ENCODE measurements at places on chromosomes 2 and 18.

- DNase-seq, result no peak
These were observed 51.1 kb upstream of the LGALSL start for GRCh38 chr2:64402876-64403275.

DNA sequence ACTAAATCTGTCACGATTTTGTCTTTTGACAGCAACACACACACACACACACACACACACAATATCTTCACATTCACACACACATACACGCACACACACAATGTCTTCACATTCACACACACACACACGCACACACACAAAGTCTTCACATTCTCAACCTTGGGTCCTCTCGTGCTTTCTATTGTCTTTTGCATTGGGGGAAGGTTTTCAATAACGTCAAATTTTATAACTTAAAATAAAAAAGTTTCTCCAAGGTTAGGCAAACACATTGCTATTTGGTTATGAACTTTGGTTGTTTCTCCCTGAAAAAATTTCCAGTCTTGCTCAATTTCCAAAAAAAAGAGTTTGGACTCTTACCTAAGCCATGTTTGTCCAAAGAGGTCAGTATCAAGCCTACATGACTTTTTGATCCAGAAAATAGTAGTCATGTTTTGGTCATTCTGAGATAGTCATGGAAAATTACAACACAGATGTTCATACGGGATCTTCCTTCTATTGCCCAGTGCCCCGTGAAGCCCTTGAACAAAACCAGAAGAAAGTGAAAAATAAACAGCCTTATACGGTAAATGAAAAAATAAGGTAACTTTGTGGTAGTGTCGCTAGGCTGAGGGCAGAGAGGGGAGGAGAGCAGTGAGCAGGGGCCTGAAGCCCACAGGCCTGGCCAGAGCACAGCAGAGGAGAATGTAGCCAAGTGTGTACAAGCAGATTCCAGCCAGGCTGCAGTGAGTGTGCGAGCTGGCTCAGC is 542.8 kb upstream of the ID2 start:
- DNase-seq, result no peak

GRCh38 chr2:217631115-217631514 is 371.7 kb downstream of the TNS1 start:
- DNase-seq, result no peak

- no peak for DNase-seq
These were observed 37.3 kb downstream of the PTCD3 start for GRCh38 chr2:86143307-86143706.

DNA sequence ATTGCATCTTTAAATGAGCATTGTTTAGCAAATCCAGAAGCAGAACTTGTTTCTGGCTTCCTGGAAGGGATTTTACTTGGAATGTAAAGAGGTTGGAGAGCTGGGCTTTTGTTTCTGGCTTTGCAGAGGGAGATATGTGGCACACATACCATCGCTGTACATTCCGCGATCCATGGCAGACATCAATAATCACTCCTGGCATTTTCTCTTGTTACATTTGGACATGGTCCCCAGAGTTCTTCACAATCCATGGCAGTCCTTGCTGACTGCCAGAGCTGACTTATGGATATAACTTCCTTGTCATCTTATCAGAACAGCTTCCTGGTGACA is 445.6 kb upstream of the SPRED2 start:
- no peak for DNase-seq

DNA sequence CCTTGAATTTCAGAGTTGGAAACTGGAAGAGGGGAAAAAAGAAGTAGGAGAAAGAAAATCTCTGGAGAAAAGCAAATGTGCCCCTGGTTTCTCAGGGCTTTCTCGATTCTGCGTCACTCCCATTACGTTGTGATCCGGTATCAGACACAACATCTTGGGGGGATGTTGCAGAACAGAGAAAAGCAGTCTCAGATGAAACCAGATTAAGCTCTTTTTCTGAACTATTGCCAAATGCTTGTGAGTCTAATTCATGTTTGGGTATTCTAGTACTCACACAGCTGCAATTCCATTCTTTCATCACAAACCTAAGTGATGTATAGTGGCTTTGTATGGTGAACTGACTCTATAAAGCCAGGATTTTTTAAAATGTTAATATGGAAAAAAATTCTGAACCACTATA is 233.2 kb downstream of the TCF4 start:
- no peak for DNase-seq

DNA sequence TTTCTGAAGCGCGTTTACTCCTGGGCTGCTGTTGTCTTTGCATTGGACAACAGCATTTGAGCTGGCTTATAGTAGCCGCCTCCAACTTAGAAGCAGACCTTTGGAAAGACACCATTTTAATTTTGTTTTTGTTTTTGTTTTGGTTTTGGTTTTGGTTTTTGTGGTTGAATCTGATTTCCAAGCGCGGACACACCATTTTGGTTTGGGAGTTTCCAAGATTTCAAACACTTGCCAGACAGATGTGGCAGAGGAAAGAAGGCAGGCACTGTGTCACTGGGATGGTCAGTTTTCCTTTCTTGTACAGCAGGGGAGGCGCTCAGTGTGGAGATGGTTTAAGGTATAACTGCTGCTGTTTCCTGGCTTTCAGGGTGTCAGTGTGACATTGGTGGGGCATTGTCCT is 126.8 kb downstream of the LAMA3 start:
- no peak for DNase-seq

DNA sequence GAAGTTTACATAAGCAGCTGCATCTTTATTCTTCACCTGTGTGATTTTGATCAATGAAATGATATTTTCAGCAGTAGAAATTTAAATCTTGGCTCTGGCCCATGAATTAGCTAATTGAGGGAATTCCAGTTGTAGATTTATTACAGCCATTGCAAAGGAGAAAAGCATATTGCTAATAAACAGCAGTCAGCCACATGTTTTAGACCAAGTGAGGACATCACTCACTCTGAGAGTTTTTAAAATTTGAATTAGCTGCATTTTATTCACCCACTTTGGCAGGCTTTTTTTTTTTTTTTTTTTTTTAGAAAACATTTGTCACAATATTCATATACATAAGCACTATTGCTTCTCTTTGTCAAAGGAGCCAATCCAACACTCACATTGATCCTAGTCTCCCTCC is 479.4 kb upstream of the VRK2 start:
- DNase-seq, result no peak

DNA sequence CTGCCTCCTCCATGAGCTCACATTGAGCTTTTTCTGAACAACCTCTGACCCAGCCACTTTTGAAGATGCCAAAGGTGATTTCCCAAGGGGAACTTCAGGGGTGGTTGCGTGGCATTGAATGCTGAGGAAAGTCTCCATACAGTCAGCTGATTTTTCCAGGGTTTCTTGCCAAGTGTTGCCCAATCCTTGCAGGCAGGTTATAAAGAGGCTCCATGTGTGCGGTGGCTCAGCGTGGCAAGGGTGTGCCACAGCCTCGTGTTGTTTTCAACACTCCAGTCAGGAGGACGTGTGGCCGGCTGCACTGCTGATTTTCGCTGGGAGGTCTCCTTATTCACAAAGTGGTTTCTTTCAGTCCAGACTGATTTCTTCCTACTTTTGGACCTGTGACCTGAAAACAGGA is 81.4 kb upstream of the GATA6 start:
- no peak for DNase-seq

- no peak for DNase-seq
These were observed 154.4 kb upstream of the ACAA2 start for GRCh38 chr18:49967636-49968313.

- DNase-seq, result no peak
These were observed 15.0 kb upstream of the CYS1 start for GRCh38 chr2:10095175-10095574.

DNA sequence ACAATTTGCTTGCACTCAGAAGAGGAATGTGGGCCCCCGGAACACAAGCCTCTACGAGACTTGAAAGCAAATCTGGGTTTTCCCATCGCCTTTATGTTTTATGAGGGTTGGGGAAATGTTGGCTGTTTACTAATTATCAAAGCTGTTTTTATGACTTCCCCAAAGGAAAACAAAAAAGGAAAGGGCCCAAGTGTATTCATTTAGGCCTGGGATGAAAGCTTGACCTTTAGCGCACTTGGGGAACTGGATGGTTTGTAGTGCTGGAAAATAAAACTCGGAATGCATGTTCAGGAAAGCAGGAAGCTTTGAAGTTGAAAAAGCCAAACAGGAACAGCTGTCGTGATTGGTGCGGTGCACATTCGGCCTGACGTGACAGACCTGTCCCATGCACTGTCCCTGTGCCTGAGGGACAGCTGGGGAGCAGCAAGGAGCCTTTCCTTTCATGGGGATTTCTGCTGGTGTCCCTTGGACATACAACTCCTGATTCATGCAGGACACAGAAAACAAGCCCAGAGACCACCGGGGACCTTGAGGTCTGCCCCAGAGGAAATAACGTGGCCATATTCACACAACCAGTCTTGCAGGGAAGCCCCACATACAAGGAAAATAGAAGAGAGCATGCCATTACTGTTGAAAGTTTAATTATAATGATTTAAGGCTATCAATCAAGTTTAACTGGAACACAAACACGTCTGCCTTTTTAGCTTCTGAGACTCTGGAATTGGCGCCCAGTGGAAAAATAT is 169.7 kb upstream of the APCDD1 start:
- DNase-seq, result no peak

GRCh38 chr2:188089901-188090300 is 201.8 kb upstream of the GULP1 start:
- DNase-seq, result no peak

GRCh38 chr18:48127606-48128005 is 197.1 kb upstream of the SMAD2 start:
- DNase-seq, result no peak

DNA sequence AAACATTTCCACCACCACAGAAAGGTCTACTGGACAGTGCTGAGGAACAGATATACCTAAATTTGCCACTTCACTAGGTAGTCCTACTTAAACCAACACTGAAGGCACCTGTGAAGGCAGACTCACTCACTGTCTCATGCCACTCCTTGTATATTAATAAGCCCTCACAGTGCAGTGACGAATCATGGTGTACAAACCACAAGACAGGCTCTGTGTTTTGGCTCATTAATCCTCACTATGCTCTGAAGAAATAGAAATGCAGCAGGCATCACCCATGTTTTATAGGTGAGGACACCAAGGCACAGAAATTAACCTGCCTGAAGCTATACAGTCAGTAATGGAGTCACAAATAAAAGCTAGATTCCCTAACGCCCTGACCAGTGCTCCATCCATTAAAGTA is 44.3 kb downstream of the BARD1 start:
- DNase-seq, result no peak

DNA sequence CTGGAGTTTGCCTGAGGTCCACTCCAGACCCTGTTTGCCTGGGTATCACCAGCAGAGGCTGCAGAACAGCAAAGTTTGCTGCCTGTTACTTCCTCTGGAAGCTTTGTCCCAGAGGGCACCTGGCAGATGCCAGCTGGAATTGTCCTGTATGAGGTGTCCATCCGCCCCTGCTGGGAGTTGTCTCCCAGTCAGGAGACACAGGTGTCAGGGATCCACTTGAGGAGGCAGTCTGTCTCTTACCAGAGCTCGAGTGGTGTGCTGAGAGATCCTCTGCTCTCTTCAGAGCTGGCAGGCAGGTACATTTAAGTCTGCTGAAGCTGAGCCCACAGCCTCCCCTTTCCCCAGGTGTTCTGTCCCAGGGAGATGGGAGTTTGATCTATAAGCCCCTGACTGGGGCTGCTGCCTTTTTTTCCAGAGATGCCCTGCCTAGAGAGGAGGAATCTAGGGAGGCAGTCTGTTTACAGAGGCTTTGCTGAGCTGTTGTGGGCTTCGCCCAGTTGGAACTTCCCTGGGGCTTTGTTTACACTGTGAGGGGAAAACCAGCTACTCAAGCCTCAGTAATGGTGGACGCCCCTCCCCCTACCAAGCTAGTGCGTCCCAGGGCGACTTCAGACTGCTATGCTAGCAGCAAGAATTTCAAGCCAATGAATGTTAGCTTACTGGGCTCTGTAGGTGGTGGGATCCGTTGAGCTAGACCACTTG is 34.7 kb downstream of the TFPI start:
- no peak for DNase-seq

- no peak for DNase-seq
These were observed 211.8 kb downstream of the C1D start for GRCh38 chr2:67851016-67851415.

DNA sequence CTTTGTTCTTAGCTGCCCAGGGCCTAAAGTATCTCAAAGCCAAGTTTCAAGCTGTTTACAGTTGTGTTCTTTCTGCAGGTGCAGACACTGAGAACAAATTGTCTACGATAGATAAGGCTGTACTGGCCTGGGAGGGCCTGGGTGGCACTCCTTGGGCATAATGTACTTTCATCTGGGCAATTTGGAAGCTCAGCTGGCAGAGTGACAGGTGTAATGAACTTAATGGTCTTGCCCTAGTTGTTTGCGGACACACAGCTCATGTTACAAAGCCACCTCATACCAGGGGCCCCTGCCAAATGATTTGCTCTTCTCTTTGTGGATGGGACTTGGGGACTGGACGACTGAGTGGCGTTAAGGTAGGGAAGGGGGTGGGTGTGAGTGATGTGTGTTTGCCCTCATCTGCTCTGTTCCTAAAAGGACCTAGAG is 4.3 kb downstream of the LDLRAD4 start:
- no peak for DNase-seq

DNA sequence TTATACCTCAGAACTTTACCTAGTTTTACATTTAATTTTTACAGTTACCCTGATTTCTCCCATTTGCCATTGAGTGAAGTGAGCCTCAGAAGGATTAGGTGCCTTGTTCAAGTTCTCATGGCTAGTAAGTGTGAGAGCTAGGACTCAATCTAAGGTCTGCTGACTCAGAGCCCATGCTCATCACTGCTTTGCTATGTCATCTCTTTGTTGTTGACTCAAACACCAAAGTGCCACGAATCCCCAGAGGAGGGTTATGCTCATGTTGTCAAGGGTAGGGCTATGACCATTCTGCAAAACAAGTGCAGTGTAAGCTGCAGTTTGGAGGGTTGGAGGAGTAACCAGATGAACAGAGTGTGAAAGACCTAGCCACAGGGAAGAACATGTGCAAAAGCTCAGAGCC is 185.4 kb upstream of the SKOR2 start:
- no peak for DNase-seq

DNA sequence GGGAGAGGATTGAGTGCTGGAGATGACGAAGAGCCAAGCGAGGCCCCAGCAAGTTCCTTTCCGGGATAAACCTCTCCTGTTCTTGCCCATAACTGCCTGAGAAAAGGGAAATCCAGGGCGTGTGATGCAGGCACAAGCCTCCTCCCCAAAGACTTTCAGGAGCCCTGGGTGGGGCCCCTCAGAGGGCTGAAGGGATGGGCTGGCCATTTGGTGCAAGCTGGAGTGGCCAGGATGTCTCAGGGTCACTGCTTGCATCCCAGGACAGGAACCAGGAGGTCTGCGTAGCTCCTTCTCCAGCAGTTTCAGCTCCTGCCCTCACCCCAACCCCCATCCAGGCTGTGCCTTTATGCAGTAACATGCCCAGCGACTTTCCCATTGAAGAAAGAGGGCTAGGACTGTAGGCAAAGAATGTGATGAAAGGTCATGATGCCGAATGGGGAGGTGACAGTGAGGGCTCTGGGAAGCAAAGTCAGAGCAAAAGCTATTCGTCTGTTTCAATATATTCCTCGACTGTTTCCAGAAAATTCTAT is 80.2 kb downstream of the PXDN start:
- DNase-seq, result no peak
